ENCODE measurements at places on chromosomes 3 and 15. TPM values are rescaled to one million over a fixed set of nuclear protein-coding genes. Genes with fewer than 3 reads are reported as not detected.
A peak's percentile ranks its signal among the peaks of the same experiment; 100 is the strongest.

DNA sequence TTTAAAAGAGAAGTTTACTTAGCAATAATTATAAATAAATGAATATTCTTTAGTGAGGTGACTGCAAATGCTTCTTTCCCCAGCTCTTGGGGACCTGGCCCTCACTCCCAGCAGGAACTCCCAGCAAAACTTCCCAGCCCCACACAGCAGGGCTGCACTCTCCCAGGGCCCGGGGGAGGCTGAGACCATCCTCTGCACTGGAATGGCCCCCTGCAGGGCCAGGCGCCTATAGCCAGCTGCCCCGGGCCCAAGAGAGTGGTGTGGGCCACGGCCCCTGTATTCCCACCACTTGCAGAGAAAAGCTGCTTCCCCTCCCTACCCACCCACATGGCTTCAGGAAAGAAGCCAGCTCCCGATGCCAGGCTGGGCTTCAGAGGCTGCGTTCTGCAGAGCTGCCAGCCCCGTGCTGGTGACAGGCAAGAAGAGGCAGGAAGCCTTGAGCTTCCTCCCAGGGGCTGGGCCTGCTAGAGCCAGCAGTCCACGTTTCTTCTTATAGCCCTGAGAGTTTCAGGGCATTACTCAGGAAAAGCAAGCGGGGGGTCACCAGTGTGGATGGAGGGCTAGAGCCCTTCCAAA, 20.0 kb downstream of the IDH2 start:
- peak; percentile 62 for DNase-seq

DNA sequence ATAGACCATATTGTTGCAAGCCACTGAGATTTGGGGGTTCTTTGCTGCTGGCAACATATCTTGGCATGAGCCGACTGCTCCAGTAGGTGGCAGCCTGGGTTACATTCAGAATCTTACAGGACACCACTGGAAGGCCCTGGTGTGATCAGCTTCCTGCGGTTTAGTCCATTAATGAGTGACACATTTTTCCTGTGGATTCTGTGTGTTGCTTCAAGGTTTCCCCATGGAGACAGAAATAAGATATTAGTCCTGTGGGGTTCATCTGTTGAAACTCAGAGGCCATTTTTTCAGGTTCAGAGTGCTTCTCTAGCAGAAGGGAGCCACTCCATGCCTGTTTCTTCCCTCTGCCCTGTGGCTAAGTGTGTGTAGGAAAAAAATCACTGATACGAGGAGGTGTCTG, 116.2 kb downstream of the MFSD1 start:
- DNase-seq, result peak; percentile 82

DNA sequence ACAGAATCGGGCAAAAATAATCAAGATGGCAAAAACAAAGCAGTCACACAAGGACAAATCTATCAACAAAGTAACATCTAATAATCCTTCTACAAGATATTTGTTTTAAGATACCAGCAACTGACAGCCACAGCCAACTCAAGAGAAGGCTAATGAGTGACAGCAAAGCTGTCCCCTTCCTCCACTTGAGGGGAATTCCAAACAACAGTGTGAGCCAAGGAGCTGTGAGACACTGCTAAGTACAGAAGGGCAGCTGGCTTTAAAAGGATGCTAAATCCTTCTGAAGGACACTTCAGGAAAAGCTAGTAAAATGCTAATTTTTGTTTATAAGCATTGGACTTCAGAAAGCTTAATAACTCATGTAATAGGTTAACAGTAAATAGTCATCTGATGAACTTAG, 120.3 kb upstream of the GOLGA8J start:
- peak; percentile 24 for DNase-seq

- DNase-seq, result no peak
Measured at GRCh38 chr3:56269755-56270535, 198.3 kb downstream of the ERC2 start.

DNA sequence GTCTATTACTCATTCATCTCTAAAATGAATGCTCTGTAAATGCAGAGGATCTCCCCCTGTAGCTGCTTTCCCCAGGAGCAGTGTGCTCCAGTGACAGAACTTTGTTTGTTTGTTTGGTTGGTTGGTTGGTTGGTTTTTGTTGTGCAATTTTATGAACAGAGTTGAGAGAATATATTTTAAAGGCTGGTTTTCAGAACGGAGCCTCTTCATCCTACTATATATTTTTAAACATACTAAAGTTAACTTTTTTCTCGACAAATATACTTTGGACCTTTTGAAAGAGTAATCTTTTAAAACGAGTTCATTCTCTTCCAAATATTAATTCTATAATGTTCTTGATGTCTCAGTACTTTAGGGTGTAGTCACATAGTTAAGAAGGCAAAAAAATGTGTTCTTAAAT, 20.2 kb downstream of the RYR3 start:
- DNase-seq, result no peak

DNA sequence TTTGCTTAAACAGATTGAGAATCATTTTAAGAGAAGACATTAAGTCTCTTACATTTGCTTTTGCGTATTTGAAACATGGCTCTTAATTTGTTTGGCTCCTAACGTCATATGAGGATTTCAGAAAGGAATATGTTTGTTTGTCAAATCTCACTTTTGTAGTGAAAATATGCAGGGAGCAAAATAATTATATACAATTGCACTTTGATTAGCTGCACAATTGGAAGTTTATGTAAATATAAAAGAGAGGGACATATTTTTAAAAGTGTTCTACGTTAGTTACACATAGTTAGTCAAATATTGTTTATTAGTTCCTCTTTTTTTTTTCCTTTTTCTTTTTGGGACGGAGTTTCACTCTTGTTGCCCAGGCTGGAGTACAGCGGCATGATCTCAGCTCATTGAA, 42.7 kb upstream of the GOLIM4 start:
- no peak for DNase-seq

DNA sequence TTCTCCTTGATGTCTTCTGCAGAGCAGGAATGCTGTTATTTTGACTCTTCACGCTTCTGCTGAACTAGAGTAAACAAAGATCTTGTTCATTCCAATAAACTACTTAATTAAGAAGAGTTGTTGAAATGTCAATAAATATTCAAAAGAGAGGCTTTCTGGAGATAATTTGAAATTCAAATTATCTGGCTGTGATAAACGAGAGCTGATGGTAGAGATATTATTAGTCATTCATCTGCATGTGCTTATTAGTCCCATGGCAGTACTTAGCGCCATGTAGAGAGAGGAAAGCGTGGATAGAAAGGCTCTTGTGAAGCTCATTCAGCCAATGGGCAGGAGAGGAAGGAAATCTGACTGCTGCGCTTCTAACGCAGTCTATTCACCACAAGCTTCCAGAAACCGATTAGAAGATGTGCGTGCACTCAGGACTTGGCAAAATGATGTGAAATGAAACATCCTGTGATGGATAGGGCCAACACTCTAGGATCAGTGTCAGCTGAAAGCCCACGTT, 251.1 kb downstream of the GABRB3 start:
- no peak for DNase-seq

- no peak for DNase-seq
Measured at GRCh38 chr3:193977622-193978021, 158.3 kb upstream of the HES1 start.

Gene CAND2
- 16.5 TPM for total RNA-seq

DNA sequence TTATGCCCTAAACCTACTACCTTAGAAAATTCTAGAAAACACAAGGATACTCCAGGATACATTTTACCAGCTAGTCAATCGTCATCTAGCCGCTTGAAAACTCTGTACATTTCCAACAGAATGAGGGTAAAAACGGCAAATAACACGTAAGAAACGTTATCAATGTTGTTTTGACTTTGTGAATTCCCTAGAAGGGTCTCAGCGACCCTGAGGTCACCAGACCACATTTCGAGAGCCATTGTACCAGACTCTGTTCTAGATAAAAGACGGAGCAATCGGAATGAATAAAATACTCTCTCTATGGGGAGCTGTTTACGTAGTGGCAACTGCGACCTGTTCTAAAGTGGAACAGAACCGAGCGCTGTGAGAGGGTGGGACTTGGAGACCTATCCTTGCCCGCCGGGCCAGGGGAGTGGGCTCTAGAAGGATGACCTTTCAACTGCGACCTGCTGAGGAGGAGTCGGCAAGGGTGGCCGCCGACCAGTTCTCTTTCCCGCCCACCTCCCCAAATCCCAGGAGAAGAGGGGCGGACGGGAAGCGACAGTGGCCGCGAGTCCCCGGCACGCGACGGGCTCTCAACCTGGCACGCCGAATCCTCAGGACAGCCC, 778 bp upstream of the AP4E1 start:
- peak; percentile 68 for DNase-seq

Measured in GM23338 (cell line).